Activated T-helper 17 cell treated with anti-CD3 and anti-CD28 coated beads, Interleukin-2, amount 50 U/mL, for 72 hours (primary cell): ENCODE measurements at places on chromosomes 13 and 19. TPM values are rescaled to one million over a fixed set of nuclear protein-coding genes. Genes with fewer than 3 reads are reported as not detected.

DNA sequence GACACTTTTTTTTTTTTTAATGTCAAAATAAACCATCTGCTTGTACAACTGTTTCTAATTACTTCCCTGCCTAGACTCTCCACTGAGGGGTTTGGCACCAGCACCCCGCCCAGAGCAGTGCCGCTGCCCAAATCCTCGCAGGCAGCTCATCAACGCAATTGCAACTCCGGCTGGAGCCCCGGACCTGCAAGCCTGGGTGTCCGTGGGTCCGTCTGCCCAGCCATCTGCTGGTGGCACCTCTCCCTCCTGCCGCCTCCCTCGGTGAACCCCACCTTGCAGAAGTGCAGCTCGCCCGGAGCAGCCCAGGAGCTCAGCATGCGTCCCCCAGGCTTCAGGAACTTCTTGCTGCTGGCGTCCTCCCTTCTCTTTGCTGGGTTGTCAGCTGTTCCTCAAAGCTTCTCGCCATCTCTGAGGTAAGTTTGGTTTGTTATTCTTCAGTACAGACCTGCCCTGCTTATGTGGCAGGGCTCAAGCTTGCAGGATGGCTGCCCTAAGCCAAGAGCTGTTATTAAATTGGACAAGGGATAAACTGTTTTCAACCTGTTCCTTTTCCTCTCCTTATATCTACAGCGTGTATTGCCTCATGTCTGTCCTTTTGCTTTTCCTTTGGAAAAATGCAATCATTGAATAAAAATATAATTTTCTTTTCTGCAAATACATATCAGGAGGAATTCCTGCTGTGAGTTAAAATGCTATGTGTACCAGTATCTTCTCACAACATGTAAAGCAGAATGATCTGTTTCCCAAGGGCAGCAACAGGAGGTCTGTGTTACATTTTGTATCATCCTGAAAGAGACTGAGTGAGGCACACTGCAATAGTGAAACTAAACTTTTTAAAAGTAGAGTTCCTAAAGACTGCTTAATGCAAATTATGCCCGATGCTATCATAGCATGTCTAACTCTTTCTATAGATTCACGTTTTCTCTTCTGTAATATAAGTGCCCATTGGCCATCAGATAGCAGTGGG lies at the start of gene ITGBL1:
Gene ITGBL1 (plus strand): TSS at position 157 of the 967 bp plus-strand sequence. CDS start 159 bp downstream, at position 316.
- peak; percentile 56 for ATAC-seq

- ATAC-seq, result no peak
Measured at GRCh38 chr19:21626924-21627697, 121.7 kb downstream of the ZNF429 start.

GRCh38 chr13:106416645-106417044 lies 118.8 kb downstream of the EFNB2 start:
- no peak for ATAC-seq

SIGLEC6 gene
- total RNA-seq, result not detected

NAPA gene
- total RNA-seq, result 72.4 TPM

SOX1 gene
- not detected for total RNA-seq

GRCh38 chr13:98441056-98441676 lies 135.7 kb downstream of the STK24 start:
- ATAC-seq, result no peak

DNA sequence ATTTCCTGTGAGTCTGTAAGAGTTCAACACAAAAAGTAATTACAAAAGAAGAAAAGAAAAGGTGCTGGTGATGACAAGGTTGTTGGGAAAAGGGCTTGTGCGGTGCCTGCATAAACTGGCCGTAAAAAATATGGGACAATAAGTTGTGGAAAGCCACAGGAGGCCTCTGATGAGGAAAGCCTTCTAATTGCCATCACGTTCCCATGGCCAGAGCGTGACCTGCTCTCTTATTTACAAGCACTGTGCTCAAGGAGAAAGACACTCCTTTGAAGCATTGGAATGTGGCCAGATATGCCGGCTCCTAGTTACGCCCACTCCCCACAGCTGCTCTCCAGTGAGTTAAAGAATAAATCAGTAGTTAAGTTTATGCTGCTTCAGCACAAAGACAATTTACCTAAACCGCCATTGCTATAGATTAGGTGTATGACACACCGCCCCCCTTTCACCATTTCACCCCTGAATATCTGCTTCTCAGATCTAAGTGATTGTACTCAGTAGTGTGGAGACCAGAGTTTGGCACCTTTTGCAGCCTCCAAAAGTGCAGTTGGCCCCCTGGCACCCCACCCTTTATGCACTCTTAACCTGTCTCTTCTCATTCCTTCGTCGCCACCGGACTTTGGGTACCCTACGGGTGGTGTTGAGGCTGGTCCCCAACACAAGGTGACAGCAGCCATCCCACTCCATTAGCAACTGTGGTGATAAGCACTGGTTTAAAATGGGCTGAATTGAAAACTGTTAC lies 8.1 kb upstream of the PGLYRP1 start:
- ATAC-seq, result no peak

GRCh38 chr13:32432856-32433255 lies 4.9 kb upstream of the N4BP2L1 start:
- ATAC-seq, result no peak

ZFP30 gene
- total RNA-seq, result 14.5 TPM

IRS2 gene
- total RNA-seq, result 2.3 TPM

GRCh38 chr19:45495178-45495577 lies 1.7 kb downstream of the RTN2 start:
- ATAC-seq, result no peak

VSTM2B gene
- total RNA-seq, result not detected

GRCh38 chr13:41408746-41409145 lies 48.6 kb upstream of the RGCC start:
- no peak for ATAC-seq

- ATAC-seq, result no peak
Measured at GRCh38 chr19:708154-709143, at the start of gene PALM. Gene PALM (plus strand): TSS chr19:708935. CDS start chr19:709147, 212 bp downstream.

DNA sequence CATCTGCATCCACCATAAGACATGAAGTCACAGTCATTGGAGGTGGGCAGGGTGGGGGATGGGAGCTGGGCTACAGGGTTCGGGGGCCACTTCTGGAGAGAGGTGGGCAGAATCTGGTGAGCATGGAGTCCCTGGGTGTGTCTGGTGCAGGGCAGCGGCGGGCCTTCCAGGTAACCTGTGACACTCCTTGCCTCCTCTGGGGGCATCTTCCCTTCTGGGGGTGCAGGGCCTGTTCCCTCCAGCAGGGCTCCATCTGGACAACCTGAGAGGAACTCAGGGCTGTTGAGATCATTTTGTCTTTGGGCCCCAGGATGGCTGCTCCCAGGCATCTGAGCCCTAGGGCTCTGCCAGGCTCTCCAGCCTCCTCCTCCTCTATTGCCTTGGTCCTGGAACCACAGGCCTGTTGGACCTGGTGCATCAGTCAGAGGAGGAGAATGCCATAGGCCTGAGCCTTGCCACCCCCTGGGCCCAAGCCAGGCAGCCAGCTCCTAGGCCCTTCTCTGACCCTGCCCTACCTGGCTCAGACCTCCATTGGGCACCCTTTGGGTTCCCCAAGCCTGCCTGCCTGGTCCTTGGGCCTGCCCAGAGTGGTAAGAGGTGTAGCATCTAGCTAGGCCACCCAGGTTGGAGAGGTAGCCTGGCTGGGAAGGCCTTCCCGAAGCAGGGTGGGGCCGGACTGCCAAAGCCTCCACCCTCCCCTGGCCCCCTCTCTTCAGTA lies 13.4 kb downstream of the LYL1 start:
- no peak for ATAC-seq

GRCh38 chr13:40940841-40941240 lies 78.3 kb downstream of the ELF1 start:
- ATAC-seq, result no peak

- no peak for ATAC-seq
Measured at GRCh38 chr19:48624791-48625723, 5.8 kb downstream of the SPHK2 start.

DNA sequence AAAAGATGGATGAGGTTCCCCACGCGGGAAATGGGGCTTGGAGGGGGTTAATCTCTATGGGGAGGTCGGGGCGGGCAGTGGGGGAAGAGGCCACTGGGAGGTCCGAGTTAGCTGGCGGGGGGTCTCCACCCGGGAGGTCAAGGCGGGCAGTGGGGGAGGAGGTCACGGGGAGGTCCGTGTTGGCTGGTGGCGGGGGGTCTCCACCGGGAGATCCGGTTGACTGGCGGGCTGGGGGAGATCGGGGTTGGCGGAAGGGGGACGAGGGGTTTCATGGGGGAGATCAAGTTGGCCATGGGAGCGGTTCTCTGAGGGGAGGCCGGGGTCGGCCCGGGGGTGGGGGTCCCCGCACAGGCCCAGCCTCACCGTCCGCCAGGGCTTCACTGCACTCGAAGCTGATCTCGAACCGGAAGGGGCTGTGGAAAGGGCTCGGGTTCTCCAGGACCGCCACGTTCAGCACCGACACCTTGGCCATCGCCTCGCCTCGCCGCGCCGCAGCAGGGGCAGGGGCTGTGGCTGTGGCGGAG lies 342 bp downstream of the ASF1B start:
- no peak for ATAC-seq

TSHZ3 gene
- total RNA-seq, result 1.2 TPM

DNA sequence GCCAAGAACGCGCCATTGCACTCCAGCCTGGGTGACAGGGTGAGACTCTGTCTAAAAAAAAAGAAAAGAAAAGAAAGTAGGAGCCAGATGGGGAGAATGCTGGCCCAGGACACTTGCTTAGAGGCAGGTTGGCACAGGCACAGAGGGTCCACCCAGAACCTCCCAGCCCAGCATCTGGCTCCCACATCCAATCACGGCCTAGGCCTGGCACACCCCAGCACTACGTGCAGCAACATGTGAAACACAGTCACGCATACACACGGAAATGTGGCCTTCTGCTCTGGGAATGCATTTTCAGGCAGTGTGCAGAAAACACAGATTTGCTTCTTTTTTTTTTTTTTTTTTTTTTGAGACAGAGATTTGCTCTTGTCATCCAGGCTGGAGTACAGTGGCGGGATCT lies 20.9 kb upstream of the FOSB start:
- ATAC-seq, result no peak

- ATAC-seq, result no peak
Measured at GRCh38 chr13:62483774-62484173, 1068.1 kb upstream of the PCDH20 start.

JAK3 gene
- 250 TPM for total RNA-seq

GRCh38 chr13:98069985-98070384 lies 72.9 kb upstream of the FARP1 start:
- no peak for ATAC-seq

DNA sequence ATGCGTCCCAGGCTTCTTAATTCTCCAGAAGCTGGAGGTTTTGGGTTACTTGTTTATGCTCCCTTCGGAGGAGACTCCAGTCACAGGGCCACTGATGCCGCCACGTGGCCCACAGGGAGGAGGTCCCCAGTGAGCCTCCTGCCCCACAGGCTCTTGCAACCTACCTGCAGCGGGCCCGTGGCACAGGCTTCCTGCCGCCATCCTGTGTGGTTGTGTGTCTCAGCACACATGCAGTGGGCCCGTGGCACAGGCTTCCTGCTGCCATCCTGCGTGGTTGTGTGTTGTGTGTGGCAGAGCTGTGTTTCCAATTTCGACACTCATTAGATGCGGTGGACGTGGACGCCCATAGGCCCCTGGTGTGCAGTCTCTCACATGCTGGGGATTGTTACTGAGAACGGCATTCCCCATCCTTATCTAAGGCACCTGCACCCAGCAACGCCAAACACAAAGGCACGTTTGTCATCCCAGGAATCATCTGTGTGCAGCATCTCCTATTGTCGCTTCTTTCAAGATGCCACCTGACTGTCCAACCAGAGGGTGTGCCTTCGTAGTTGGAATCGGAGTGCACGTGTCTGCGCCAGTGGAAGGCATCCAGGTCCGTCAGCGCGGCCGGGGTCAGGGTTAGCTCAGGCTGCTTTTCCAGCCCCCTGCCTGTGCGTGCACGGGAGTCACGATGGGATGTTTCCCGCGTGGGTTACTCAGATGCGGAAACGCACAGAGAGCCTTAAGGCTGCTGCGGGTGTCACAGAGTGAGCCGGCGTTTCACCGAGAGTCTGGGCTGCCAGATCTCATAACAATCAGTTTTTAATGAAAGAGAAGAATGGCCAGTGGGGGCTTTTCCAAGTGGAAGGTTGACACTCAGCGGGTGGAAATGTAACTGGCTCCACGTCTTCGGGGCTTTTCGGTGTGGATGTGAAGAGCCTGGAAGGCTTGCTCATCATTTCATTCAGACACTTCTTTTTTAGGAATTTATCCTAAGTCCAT lies 119.8 kb downstream of the ATP11A start:
- ATAC-seq, result no peak

- no peak for ATAC-seq
Measured at GRCh38 chr19:30091456-30091855, 149.4 kb downstream of the URI1 start.

DNA sequence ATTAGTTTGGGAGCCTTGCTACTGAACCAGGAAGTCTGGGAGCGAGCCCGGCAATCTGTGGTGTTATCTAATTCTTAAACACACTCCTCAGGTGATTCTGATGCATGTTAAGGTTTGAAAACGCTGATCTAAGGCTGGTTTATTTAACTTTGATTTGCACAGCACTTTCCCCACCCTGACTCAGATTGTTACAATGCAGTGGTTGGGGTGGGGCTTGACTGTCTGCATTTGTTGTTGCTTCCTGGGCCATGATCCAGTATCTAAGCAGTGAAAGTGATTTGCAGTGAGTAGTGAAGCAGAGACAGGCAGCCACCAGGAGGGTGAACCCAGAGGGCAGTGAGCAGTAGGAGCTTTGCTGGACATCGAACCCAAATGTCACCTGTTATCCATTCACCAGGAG lies 81.6 kb upstream of the ARGLU1 start:
- no peak for ATAC-seq
